ENCODE measurements at places on chromosomes 13 and 19.

GRCh38 chr13:62278271-62278670 lies 862.6 kb upstream of the PCDH20 start:
- DNase-seq = no peak

DNA sequence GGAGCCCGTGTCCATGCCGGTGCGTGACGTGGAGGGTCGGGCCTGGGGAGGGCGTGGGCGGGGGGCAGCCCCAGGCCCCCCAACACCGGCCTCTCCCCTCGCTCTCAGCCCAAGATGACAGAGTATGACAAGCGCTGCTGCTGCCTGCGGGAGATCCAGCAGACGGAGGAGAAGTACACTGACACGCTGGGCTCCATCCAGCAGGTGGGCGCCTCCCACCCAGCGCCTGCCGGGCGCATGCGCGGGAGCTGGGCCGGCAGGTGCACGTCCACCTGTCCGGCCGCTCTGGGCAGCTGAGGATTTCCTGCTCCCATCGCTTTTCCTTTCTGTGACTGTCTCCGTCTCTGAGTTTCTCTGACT lies 49.8 kb downstream of the VAV1 start:
- no peak for DNase-seq

DNA sequence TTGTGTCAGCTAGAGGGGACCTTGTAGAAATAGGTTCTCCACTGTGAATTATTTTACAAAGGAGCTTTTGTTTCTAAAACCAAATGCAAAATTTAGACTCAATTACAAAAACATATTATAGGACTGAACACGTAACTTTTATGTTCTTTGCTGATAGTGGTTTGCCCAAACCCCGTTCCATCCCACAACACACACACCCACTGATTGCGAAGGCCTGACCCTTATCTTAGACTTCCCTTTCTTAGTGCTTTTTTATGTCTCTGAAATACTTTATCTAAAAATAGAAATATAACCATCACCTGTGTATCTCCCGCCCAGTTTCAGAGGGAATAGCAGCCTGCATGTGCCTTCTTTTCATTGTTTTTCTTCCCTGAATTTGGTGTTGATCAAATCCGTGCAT lies 13.0 kb downstream of the CCNA1 start:
- DNase-seq = no peak

DNA sequence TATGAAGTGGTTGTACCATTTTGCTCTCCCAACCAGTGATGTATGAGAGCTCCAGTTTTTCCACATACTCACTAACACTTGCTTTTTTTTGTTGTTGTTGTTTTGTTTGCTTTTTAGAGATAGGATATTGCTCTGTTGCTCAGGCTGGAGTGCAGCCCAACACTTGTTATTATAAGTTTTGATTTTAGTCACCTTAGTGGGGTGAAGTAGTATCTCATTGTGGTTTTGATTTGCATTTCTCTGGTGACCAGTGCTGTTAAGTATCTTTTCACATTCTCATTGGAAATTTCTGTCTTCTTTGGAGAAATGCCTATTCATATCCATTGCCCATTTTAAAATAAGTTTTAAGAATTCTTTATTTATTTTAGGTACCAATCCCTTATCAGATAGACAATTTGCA lies 31.3 kb downstream of the CYP4F22 start:
- DNase-seq = no peak

Measured in hepatocyte (in vitro differentiated cells).